Stomach (tissue), 19 donors: ENCODE measurements at places on chromosomes 1 and 21. TPM values are rescaled to one million over a fixed set of nuclear protein-coding genes. Genes with fewer than 3 reads are reported as not detected.
A peak's percentile ranks its signal among the peaks of the same experiment; 100 is the strongest.

KRTAP10-4 gene
- not detected for polyA plus RNA-seq

CHIA gene
- polyA plus RNA-seq: 288 TPM

NES gene
- 9.0 TPM for polyA plus RNA-seq

IGSF21 gene
- 0.25 TPM for polyA plus RNA-seq

LYSMD1 gene
- polyA plus RNA-seq: 5.3 TPM

LCE1C gene
- not detected for polyA plus RNA-seq

FCAMR gene
- 0.30 TPM for polyA plus RNA-seq

GRCh38 chr21:28429161-28429560 is 563.5 kb downstream of the LTN1 start:
- no peak for DNase-seq

DNA sequence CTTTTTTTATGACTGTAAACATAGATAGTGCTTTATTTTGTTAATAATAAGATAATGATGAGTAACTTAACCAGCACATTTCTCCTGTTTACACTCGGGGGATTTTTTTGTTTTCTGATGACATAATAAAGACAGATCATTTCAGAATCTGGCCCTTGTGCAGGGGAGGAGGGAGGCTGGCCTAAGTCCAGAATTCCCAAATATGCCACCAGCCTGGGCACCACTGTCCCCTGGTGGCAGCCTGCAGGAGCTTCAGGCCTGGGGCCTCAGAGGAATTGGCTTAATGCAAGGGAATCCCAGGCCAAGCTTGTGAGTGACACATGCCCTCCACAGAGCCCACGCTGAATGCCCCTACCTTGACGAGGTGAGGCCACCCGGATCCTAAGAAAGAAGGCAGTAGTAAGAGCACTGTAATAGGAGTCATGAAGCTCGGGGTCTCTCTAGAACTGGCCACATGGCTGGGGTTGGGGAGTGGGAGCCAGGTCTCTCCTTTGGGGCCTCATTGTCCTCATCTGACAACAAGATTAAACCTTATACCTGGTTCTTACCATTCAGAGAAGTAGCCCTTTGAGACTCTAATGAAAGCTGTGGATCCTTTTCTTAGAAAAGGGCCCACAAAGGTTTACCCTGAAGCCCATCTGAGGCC is 24.1 kb downstream of the ETNK2 start:
- peak; percentile 72 for DNase-seq

GRCh38 chr1:2504225-2504948 is 22.0 kb downstream of the PANK4 start:
- DNase-seq: no peak

DNA sequence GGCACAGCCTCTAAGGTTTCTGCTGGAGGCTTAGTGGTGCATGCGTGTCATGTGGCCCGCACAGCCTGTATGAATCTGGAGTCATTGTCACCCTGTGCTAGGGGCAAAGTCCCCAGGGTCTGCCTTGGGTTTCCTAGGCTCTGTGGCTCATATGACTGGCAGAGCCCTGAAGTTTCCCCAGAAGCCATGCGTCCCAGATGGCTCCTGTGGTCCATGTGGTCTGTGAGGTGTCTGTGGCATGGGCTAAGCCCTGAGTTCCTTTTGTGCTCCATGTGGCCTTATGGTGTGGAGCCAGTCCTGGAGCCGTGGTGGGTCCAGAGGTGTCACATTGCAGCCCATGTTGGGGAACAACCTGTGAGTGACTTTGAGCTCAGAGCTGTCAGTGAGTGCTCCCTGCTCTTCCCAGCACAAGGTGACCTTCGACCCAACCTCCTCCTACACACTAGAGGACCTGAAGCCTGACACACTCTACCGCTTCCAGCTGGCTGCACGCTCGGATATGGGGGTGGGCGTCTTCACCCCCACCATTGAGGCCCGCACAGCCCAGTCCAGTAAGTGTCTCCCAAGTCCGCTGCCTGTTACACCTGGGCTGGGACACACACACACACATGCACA is 57.8 kb upstream of the KDM4A start:
- no peak for DNase-seq

GRCh38 chr1:218447010-218447689 is 102.0 kb downstream of the TGFB2 start:
- DNase-seq: no peak

DNA sequence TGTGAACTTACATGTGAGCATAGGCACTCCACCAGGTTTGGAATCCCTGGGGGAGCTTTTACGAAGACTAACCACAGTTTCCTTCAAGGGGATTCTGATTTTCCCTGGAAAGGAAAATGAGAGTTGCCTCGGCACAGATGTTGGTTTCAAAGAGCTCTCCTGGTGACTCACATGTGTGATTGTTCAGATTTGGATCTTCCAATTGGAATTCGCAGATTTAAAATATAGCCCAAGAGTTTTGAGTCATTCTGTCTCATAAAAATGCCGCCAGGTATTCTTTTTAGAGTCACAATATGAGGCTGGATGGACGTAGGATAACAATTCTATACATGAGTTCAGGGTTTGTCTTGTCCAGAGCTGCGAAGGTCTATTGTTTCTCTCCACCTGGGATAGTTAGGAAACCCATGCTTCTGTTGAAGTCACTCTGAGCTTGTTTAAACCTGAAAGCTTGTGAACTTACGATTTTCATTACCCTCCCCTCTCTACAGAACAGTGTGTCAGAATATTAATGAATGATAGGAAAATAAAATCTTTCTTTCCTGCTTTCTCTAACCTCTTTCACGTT is 64.9 kb downstream of the TGFB2 start:
- no peak for DNase-seq

GRCh38 chr1:231626535-231626950 is at the start of gene DISC1:
Gene DISC1, plus strand, starts transcription at chr1:231626790. Its CDS starts 78 bp downstream, at chr1:231626868.
- DNase-seq: peak; percentile 97

DNA sequence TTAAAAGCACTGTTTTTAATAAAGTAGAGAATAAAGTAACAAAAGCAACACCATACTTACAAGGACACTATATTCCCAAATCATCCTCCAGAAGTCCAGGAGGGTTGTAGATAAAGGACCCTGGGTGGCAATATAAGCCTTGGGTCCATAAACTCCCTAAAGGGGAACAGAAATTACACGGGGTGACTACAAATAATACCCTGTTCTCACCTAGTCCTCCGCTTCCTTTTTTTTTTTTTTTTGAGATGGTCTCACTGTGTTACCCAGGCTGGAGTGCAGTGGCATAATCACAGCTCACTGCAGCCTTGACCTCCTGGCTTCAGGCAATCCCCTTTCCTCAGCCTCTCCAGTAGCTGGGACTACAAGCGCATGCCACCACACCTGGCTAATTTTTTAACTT is 13.1 kb downstream of the PTPN22 start:
- DNase-seq: no peak

DNA sequence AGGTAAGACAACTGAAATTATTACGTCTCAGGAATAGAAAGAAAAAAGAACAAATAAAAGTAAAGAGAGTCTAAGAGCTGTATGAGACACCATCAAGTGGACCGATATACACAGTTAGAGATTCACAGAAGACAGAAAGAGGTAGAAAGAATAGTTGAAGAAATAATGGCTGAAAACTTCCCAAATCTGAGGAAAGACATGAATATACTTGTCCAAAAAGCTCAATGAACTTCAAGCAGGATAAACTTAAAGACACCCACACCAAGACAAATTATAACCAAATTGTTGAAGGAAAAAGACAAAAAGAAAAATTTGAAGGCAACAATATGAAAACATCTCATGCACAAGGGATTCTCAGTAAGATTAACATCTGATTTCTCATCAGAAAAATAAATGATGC is 19.6 kb upstream of the WNT3A start:
- no peak for DNase-seq

DNA sequence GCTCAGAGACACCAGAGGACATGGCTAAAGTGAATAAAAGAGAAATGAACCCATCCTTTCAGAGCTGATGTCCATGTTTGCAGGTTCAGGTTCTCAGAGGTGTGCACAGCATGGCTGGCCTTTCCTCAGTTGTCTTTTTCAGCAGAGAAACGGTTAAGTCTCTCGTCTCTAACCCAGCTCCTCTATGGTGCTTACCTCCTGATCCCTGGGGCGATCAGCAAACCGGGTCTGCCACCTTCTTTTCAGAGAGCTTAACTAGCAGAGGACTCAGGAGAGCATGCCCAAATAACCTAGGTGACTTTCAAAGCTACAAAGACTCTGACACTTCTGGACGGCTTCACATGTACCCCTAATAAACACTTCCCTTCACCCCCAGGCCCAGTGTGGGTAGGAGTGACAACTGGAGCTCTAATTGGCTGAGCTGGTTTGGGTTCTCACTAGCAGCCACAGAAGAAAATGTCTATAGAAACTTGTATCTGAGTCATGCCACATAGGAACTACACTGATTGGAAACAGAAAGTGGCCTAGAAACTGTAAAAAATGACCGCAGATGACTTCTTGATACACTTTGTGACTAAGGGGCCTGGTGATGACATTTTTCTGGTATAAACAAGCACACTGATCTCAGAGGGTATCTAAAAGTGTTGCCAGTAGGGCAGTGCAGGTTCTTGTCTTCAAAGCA is at the start of gene AIM2:
TSS of gene AIM2 (minus strand) at position 329 of the 682 bp plus-strand sequence. CDS start 3,267 bp downstream, outside the sequence.
- no peak for DNase-seq

DNA sequence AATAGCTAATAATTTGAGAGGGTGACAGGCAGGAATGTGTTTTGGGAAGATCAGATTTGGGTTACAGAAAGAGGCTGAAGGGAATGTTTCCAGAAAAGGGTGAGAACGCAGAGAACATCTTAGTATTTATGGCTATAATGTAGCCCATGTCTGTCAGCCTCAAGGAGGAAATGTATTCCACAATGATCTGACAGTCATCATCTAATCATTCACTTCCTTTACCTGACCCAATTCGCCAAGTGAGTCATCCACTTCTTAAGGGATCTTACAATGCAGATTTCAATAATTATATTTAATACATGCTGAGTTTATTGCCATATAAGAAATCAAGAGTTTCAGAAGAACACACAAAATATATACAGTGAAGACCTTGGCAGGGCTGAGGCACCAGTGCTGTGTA is 10.8 kb downstream of the TRIM45 start:
- DNase-seq: no peak

DNA sequence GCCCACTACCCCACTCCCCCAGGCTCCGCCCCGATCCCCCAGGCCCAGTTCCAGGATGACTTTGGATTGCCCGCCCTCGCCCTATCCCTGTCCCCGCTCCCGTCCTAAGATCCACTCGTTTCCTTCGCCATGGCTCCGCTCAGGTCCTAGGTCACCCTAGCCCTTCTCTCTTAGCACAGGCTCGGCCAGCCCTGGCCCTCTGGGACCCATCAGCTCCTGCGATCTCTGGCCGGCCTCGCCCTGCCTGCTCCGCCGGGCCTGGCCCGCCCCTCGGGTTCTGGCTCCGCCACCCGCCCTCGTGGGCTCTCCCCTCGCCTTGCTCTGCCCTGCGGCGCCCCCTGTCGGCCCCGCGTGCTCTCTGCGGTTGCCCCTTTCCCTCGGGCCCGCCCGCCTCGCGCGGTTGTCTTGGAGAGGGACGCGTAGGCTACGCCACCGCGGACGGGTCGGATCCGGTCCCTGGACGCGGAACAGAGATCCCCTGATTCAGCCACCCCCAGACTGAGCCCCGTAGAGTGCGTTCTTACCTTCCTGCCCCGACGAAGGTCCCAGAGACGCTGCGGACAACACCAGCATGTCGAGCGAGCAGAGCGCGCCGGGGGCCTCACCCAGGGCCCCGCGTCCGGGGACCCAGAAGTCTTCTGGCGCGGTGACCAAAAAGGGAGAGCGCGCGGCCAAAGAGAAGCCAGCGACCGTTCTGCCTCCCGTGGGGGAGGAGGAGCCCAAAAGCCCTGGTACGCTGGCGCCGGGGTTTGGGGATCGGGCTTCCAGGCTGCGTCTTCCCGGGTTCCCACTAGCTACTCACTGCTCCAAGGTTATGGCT is at the start of gene LRRC71:
TSS of gene LRRC71 (plus strand) at position 400 of the 820 bp plus-strand sequence. CDS start at position 572, 172 bp downstream.
- peak; percentile 95 for DNase-seq

- DNase-seq: no peak
Measured at GRCh38 chr1:20974069-20974468, 187.0 kb upstream of the HP1BP3 start.

DNA sequence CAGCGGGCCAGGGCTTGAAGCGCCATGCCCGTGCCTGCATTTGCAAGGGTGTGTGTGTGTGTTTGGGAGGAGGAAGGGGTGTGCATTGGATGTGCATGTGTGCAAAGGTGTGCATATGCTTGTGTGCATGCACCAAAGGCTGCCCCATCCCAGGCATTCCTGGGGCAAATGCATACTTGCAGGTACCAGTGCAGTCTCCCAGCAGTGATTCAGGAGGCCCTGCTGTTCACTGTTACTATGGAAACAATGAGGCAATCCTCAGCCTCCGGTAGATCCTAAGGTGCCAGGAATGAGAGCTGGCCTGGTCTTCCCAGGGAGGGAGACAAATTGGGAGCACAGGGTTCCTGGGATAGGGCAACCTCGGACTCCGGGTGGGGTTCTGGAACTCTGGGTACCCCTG is 7.5 kb upstream of the FNDC5 start:
- DNase-seq: no peak

DNA sequence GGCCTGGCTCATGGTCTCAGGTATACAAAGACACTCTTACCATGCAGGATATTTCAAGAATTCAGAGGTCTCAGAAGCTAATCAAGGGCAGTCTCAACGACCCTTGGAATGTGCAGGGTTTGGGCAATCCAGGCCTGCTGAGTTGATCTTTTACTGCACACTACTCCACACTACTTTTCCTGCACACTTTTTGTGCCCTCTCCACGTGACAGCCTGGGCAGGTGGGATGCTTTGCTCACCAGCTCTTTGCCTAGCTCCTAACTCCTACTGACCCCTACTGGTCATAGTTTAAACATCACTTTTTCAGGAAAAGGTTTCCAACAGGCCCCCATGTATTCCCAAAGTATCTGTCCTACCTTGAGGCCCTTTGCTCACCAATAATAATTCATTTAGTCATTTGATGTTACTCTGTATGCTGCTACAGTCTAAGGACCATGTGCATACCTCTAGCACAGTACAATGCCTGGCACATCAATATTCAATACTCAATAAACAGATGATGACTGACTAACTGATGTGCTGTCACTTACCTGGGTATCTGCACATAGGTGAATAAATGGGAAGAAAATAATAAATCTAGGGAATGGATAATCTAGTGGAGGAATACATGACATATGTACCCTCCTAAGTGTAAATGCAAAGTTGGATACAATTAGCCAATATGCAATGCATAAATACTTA is 9.6 kb downstream of the DUSP23 start:
- no peak for DNase-seq

DNA sequence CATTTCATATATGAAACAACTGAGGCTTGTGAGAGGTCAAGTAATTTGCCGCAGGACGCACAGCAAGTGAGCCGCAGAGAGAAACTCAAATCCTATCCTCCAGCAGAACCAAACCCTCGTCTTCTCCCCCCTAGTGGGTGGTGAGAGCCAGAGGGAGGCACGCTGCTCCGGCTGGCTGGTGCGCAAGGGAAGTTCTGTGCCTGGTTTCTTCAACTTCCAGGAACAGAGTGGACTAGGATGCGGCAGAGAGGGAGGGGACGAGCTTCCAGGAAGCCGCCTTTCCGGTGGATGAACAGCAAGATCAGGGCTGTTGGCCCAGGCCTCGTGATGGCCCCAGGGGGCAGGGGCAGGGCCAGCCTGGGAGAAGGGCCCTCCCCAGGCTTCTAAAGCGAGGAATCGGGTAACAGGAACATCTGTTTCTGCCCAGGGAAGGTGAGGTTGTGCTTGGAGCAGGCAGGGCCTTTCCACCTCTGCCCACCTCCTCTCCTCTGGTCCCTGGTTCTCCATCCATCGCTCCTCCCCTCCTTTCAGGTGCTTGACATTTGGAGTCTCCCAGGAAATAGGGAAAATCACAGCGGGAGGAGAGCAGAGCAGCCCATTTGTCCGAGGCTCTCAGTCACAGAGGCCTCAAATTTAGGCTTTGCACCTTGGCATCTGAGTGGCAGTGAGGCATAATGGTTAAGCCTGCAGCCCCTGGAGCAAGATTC is 16.8 kb upstream of the PDIK1L start:
- no peak for DNase-seq
